Fibroblast of villous mesenchyme (primary cell): ENCODE measurements at places on chromosomes 7 and 10. TPM values are rescaled to one million over a fixed set of nuclear protein-coding genes. Genes with fewer than 3 reads are reported as not detected.

DNA sequence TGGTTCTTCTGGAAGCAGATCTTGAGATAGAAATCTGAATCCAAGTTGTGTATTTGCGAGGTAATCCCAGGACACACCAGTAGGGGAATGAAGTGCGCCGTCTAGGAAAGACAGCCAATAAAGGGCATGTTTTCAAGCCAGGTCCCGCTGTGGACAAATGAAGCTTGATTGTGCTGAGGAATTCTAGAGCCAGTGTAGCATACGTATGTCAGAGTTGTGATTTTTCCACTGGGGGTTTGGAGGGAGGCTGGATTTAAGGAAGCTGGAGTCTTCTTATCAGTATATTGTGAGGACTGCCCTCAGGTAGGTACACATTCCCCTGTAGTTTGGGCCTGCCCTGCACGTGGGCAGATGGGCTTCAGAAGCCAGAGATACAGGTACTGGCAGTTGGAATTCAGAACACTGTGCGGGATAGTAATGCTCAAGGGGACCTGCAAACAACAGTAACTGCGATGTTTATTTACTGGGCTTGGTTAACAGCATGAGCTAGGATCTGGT is 50.9 kb downstream of the GALNT11 start:
- peak; percentile 20 for DNase-seq

DNA sequence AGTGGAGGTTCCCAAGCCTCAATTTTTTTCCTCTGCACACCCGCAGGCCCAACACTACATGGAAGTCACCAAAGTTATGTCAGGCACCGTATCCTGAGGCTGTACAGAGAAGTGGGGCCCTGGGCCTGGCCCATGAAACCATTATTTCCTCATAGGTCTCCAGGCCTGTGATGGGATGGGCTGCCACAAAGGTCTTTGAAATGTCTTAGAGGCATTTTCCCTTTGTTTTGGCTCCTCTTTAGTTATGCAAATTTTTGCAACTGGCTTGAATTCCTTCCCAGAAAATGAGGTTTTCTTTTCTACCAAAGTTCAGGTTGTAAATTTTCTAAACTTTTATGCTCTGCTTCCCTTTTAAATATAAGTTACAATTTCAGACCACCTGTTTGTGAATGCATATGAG is 365.2 kb downstream of the HGF start:
- no peak for DNase-seq

DNA sequence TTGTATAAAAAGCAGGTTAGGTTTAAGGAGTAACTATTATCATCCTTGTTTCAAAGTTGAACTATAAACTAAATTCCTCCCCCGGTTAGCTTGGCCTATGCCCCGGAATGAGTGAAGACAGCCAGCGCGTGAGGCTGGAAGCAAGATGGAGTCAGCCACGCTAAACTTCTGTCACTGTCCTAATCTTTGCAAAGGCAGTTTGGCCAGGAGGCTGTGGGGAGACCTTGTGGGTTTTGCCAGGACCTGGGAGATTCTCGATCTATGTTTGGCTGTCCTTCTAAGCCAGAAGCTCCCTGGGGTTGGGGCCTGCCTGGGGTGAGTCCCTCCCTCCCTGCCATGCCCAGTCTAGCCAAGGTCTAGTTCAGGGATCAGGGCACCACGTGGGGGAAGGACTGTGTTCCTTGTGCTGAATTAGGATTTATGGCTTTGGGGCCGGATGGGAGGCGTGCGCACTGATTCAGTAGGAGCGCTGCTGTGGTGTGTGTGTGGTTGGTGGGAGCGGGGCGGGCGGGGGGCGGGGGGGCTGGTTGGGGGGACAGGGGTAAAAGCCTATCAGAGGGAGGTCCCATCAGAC is 871 bp upstream of the GTF2IRD1 start:
- peak; percentile 89 for DNase-seq

Gene WNT8B
- total RNA-seq = not detected in 2 replicates

GRCh38 chr7:69873512-69873911 is 275.2 kb downstream of the AUTS2 start:
- no peak for DNase-seq

GRCh38 chr7:6613706-6614105 is 1.7 kb upstream of the ZNF853 start:
- no peak for DNase-seq

DNA sequence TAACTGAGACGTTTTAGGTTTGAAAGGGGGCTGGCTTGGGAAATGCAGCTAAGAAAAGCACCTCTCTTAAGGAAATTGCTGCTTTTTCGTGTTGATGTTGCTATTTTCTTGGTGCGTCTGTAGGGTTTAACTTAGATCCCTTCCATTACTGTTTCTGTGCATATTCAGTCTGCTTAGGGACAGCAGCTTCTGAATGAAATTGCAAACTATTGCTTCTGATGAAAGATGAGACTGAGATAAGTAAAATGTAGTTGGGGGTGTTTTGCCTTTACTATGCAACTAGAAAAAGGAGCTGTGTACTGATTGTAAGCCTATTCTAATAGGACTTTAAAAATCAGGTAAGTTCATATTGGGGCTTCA is 772 bp downstream of the HDAC9 start:
- no peak for DNase-seq

- DNase-seq = no peak
Measured at GRCh38 chr10:78755877-78756455, 312.8 kb upstream of the ZMIZ1 start.

GRCh38 chr10:126114884-126115555 is 218.7 kb downstream of the FANK1 start:
- no peak for DNase-seq

DNA sequence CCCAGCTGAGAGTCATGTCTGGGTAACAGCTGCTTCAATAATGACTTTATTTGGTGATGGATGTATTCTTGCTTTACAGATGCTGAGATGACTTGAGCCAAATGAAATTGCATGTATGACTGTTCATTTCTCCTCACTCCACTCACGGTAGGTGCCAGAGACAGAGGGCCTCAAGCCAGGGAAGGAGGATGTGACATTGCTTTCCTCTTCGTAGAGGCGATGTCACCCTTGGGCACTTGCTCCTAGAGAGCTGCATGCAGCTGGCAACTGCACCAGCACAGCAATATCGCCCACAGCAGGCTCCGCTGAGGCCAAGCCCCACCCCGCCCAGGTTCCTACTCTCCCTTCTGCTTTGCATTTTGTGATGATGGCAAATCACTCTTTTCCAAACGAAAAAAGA is 116.6 kb upstream of the AOAH start:
- no peak for DNase-seq

- no peak for DNase-seq
Measured at GRCh38 chr10:89348481-89348880, 20.7 kb downstream of the IFIT3 start.

DNA sequence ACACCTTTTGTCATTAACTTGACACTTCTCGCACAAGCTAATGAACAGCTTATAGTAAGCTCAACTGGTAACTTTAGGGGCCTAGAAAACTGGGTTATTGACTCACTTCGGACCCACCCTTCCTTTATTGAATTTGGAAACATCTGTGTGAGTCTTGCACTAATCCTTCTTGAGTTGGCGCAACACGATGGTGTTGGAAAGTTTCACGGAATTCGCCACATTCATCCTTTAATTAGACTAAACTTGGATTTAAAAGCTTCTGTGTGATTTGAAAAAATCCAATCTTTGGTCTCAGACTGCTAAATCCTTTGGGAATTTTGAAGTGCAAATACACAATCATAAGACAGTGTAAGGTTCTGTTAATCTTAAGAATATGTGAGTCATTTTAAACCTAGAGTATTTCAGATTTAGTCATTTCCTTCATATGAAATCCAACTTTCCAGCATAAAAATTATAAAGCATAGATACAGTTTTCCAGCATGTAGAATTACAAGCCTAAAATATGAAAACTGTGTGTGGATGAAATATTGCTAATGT is 15.1 kb downstream of the FZD8 start:
- peak; percentile 14 for DNase-seq

Gene BTBD16
- not detected in 2 replicates for total RNA-seq

DNA sequence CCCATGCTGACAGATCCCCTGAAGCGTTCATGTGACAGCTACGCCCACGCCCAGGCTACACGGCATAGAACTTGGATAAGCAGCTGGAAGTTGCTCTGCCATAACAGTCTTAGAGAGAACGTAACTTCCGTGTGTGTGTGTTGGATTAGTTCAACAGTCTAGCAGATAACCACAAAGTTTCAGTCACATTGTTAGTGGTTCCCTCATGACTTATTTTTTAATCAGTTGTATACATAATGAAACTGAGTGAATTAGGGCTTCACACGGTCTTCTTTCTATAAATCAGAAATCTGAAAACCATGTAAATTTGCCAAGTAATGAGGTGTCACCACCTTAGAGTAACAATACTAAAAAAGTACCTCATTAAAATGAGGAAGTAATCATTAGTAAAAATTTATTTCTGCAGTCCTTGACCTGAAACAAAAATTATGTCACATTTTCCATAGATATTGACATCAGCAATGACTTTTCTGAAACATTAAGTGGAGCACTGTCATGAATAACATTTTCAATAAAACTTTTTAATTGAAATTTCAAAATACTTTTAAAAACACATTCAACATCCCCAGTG is 21.7 kb upstream of the MACC1 start:
- DNase-seq = no peak

- DNase-seq = peak; percentile 71
Measured at GRCh38 chr10:132630666-132631337, 93.2 kb downstream of the INPP5A start.

- DNase-seq = no peak
Measured at GRCh38 chr7:44148166-44148565, 7.0 kb upstream of the MYL7 start.

Gene TAS2R41
- total RNA-seq = not detected in 2 replicates

Gene OR13A1
- total RNA-seq = not detected in 2 replicates

GRCh38 chr7:36367561-36368077 is 22.0 kb upstream of the ANLN start:
- no peak for DNase-seq

DNA sequence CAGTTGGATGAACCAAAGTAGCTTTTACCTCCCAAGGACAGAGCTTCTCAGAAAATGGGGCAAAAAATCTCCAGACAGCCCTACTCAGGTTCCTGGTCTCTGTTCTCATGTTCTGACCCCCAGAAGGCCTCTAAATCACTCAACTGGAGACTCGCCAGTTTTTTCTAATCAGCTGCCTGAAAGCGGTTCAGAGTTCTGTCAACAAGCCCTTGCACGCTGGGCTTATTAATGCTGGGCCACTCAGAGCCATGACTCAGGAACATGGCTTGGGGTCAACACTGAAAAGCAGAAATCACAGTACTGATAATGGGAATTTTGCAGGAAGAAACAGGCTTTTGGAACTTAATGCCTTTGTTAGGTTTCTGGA is 15.3 kb downstream of the ECHDC3 start:
- peak; percentile 84 for DNase-seq

GRCh38 chr7:37433166-37433565 is 15.5 kb downstream of the ELMO1 start:
- no peak for DNase-seq

DNA sequence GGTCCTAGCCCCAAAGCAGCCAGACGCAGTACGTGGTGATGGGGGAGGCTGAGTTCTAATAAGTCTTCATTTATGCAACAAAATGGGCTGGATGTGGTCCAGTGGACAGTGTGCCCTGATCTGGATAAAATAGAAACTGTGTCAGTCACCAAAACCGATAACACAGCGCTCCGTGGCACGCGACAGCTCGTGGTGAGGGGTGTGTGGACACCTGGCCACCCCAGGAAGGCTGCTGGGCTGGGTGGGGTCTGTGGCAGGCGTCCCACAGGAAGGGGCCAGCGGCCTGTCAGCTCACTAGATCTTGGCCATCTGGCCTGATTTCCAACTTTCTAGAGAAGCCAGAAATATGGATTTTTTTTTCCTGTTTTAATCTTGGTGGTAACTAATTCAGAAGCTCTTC is 17.0 kb downstream of the FAM20C start:
- no peak for DNase-seq

- no peak for DNase-seq
Measured at GRCh38 chr10:113823389-113823788, 30.5 kb downstream of the DCLRE1A start.

- DNase-seq = no peak
Measured at GRCh38 chr10:124450783-124451057, 885 bp upstream of the NKX1-2 start.

GRCh38 chr7:75856536-75856935 is 22.3 kb upstream of the RHBDD2 start:
- DNase-seq = no peak

- DNase-seq = no peak
Measured at GRCh38 chr7:148296994-148297644, 293.4 kb upstream of the C7orf33 start.

Gene PIK3CG
- 0.43 and 0.64 TPM in 2 replicates for total RNA-seq

DNA sequence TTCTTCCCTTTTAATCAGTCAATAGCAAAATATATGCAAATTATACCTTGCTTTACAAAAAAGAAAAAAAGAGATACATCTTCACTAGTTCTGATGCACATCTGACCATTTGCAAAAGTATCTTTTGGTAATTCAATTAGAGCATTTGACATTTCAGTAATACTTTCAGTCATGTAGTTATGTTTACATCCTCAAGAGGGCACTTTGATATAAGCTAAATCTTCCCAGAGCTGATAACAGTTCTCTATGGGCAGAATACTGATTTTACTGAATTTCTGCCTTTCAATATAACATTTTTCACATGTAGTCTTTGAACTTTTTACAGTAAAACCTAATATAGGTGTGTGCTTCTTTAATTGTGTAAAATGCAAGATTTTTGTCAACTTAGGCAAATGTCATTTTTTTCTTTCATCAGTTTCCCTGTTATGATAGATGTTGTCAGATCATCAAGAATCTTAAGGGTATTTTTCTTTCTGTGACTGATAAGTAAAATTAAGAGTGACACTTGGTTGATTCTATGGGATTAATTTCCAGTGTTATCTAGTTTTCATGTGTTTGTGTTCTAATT is 703.5 kb upstream of the SEMA3D start:
- peak; percentile 10 for DNase-seq

Gene UCMA
- not detected in 2 replicates for total RNA-seq

GRCh38 chr7:63899691-63900393 is 98.8 kb upstream of the ZNF722 start:
- DNase-seq = no peak

GRCh38 chr7:115603416-115603815 is 427.1 kb downstream of the TFEC start:
- no peak for DNase-seq

DNA sequence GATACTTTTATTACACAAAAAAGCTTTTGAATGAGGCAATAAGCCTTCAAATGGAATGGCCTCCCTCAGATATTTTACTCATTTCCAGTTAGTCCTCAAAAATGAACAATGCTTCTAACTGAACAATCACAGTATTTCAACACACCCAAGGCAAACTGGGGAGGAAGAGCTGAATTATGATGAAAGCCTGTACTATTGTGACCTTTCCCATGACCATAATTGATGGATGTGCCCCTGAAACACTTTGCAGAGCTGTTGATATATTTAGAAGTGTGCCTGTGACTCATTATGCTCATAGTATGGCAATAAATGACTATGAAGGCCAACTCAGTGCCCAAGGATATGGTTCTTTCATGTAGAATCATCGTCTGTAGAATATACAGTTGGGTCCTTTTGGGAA is 248.1 kb downstream of the AHR start:
- DNase-seq = peak; percentile 77

- DNase-seq = no peak
Measured at GRCh38 chr7:4045450-4045849, 636.6 kb upstream of the FOXK1 start.

GRCh38 chr7:37275078-37275710 is 173.5 kb downstream of the ELMO1 start:
- no peak for DNase-seq

- no peak for DNase-seq
Measured at GRCh38 chr10:76085002-76085816, 653.8 kb downstream of the LRMDA start.
